ENCODE measurements at places on chromosomes 7 and 10.

DNA sequence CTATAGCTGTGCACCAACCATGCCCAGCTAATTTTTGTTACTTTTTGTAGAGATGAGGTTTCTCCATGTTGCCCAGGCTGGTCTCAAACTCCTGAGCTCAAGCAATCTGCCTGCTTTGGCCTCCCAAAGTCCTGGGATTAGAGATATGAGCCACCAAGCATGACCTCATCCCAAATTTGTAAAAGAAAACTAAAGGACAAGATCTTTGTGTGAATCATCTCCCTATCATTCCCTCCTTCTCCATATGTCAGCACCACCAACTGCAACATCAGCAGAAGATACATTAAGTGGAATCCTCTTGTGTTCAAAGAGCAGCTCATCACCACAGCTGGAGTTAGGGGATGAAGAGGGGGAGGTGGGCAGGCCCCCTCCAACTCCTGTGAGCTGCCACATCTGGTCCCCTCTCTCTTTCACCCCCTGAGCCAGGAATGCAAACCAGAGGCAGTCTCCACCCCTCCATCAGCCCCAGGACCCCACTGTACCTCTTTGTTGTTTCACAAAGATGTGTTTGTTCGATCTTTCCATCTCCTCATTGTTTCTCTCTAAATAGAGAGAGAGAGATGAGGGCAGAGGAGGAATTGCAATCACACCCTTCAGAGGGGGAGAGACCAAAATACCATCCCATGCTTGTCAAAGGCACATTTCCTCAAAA, 47.3 kb upstream of the PIP4K2A start:
- no peak for DNase-seq

- no peak for DNase-seq
These were observed 82.8 kb downstream of the CACNA2D1 start for GRCh38 chr7:82360591-82361368.

DNA sequence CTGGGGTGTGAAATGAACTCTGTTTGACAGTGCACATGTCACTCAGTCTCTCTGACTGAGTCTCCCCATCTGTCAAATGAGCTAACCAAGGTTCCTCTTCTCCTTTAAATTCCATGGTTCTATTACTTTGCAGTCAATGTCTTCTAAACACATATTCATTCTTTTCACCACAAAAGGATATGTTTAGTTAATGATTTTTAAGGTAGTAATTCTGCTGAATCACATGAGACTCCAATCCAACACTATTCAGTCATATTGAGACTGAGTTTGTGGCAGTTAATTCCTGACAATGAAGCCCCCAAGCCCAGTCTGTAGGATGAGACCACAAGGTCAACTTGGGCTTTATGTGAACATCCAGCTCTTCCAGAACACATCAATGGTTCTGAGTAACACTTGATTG, 85.3 kb downstream of the CALN1 start:
- DNase-seq, result no peak

- DNase-seq, result no peak
These were observed 64.5 kb downstream of the VWA2 start for GRCh38 chr10:114303556-114303955.

- no peak for DNase-seq
These were observed 23.6 kb downstream of the DAGLB start for GRCh38 chr7:6423942-6424701.

DNA sequence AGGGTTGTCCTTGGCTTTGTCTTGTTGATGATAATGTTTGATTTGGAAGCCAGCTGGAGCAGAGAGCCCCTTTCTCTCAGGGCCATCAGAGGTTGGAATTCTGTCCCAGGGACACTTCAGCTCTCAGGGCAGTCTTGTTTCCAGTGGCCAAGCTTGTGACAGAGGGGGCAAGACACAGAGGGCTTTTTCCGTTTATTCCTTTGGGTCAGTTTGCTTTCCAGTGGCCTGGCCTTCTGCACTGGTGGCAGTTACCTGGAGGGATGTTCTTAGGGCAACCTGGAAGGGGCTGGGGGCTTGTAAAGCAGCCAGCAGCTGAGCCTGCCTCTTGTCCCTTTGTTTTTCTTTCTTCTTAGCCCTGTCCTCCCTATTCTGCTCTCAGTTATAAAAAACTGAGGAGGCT, 62.7 kb downstream of the MTURN start:
- no peak for DNase-seq

- DNase-seq, result no peak
These were observed 50.5 kb upstream of the COBL start for GRCh38 chr7:51366930-51367613.

- DNase-seq, result no peak
These were observed 91.8 kb downstream of the LARP4B start for GRCh38 chr10:839550-840205.

DNA sequence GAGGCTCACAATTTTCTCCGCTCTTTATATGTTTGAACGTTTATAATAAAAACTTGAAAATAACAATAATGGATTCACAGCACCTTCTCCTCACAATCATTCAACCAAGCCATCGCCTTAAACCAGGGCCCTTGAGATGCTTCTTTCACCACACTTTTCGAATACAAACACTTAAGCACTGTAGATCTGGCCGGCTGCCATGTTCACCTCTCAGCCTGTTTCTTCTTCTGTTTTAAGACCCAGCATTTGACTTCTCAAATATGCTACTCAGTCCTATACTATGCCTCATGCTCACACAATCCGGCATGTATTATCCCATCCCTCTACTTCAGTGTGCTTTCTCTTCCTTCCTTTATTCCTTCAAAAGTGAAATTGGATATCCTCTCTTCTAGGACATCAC, 280.6 kb downstream of the TFEC start:
- DNase-seq, result no peak

Measured in stimulated activated CD8-positive, alpha-beta memory T cell treated with anti-CD3 and anti-CD28 coated beads, Interleukin-4, amount 100 ng/mL, for 1 hour (primary cell).